ENCODE measurements at places on chromosomes 2 and 18.

DNA sequence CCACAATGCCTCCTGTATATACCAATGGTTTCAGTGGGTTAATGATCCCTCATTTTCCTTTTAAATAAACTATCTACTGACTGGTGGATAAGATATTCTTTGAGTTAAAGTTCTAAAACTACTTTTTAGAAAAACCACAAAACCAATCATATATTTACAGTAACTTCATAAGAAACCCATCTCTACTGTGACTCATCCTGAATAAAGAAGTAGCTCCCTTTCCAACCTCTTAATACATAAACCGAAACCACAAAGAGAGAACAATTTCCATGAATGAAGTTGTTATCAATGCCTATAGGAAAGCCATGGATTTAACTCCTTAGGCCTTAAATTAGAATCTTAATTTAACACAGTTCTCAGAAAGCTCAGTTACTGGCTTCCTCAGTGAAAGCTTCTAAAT is 227.0 kb upstream of the SMAD7 start:
- DNase-seq = peak; percentile 17

- no peak for DNase-seq
These were observed 109.7 kb downstream of the MAP4K4 start for GRCh38 chr2:101807242-101807641.

DNA sequence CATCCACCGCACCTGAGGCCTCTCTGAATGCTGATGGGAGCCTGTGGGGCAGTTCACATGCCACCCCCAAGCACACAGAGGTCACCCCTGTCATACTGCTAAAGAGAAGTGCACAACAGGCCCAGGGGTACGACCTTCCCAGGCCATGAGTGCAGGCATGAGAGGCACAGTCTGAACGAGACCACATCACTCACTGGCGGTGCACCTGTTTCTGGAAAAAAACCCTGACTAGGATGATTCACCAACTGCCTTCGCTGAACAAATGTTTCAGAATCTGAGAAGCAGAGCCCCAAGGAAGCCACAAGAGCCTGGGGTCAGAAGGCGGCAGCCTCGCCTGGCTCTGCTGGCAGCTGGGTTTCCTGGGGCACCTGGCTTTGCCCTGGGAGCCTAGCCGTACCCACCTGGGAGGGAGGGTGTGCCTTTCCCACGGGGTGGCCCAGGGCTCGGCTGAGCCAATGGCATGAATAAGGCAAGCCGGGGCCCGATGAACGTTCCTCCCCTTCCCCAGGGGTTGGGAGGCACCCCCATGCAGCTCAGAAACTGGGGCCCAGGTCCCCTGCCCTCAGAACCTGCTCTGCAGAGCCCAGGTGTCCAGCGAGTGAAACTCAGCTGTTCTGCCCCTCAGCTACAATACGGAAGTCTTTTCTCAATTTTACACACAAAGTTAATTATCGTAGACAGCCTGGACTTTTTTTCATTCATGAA is 73.8 kb downstream of the HDAC4 start:
- DNase-seq = no peak

- DNase-seq = no peak
These were observed 143.6 kb downstream of the RTP5 start for GRCh38 chr2:242012956-242013764.

GRCh38 chr2:37323176-37323780 is 1.4 kb downstream of the PRKD3 start:
- no peak for DNase-seq

DNA sequence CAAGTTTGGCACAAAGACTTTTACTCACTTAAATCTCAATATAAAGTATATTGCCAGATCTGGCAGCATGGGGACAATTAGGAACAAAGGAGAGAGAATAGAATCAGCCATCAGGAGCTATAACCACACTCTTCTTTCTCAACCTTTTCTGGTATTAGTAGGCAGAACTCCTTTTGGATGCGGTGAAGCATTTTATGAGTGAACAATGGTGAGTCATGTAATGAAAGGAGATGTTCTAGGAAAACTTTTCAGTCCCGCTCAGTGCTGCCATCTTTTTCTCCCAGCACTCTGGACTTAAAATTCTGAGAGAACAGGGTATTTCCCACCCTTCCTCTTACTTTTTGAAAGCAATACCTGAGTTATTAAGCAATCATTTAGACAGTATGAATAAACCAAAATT is 32.2 kb downstream of the PLEKHA3 start:
- DNase-seq = no peak

DNA sequence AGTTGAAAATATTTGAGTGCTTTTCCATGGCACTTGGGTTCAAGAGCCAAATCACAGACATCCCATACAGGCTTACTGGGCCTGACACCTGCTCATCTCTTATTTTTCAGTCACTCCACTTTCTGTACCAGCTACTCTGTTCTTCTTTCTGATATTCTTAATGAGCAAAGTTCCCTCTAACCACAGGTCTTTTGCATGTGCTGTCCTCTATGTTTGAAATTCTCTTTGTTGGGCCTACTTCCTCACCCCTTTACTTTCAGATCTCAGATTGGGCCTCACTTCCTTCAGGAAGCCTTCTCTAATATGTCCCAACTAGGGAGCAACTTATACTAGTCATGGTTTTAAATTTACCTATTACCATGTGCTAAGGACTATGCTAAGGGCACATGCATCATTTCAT is 81.8 kb upstream of the RBMS1 start:
- no peak for DNase-seq

- no peak for DNase-seq
These were observed 13.0 kb downstream of the L3MBTL4 start for GRCh38 chr18:6401687-6402086.

DNA sequence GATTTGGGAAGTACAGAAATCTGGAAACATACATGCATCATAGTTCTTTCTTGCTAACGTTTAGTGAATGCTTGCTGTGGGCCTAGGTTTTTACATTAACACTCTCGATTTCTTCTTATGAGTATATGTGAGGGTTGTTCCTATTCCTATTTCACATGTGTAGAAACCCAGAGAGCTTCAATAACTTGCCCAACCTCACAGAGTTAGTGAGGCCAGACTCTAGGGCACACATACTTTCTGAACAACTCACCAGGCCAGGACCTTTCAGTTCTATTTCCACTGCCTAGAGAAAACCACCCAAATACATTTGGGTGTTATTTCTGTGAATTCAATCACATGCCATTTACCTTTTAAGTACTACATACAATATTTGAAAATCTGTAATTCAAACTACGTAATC is 8.2 kb upstream of the KCTD1 start:
- no peak for DNase-seq

- no peak for DNase-seq
These were observed 227.4 kb upstream of the ZNF804A start for GRCh38 chr2:184370954-184371353.

DNA sequence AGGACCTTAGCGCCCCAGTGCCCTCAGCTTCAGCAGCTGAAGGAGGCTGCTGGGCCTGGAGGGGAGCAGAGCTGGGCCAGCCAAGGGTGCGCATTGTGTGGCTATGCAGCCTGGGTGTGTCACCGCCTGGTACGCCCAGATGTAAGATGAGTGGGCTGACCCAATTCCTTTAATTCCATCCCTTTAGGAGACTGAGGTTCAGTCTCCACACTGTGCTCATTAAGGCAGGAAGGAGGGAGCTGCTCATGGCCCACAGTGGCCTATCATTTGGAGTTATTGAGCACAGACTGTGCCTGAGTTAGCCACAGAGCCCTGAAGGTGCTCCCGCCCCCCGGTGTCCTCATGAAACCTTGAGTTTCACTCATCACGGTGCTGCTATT is 194.1 kb upstream of the GLI2 start:
- DNase-seq = no peak

DNA sequence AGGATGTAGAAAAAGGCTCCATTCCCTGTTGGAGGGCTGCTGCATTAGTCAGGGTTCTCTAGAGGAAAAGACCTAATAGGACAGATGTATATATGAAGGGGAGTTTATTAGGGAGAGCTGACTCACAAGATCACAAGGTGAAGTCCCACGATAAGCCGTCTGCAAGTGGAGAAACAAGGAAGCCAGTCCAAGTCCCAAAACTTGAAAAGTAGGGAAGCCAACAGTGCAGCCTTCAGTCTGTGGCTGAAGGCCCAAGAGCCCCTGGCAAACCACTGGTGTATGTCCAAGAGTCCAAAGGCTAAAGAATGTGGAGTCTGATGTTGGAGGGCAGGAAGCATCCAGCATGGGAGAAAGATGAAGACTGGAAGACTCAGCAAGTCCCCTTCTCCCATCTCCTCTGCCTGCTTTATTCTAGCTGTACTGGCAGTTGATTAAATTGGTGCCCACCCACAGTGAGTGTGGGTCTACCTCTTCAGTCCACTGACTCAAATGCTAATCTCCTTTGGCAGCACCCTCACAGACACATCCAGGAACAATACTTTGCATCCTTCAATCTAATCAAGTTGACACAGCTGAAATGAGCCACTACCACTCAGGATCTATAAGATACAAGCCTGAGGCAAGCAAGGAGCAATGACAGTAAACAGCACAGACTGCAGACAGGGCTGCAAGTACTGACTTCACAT is 30.0 kb upstream of the ATG16L1 start:
- no peak for DNase-seq

GRCh38 chr2:163570391-163570790 is 165.4 kb downstream of the FIGN start:
- no peak for DNase-seq

GRCh38 chr2:189369566-189369965 is 71.7 kb upstream of the WDR75 start:
- DNase-seq = no peak

GRCh38 chr2:113337809-113338208 is 59.1 kb upstream of the PAX8 start:
- DNase-seq = no peak

- no peak for DNase-seq
These were observed 324.9 kb upstream of the SLC14A2 start for GRCh38 chr18:45290364-45290763.

GRCh38 chr2:180520921-180521581 is 459.4 kb upstream of the UBE2E3 start:
- DNase-seq = no peak

GRCh38 chr2:57543211-57543610 is 503.4 kb upstream of the VRK2 start:
- no peak for DNase-seq

- DNase-seq = peak; percentile 59
These were observed 47.6 kb downstream of the ODC1 start for GRCh38 chr2:10400568-10400977.

- no peak for DNase-seq
These were observed 1268.3 kb upstream of the TMEFF2 start for GRCh38 chr2:193463011-193463410.

GRCh38 chr18:4060427-4061281 is 394.5 kb downstream of the DLGAP1 start:
- peak; percentile 85 for DNase-seq

DNA sequence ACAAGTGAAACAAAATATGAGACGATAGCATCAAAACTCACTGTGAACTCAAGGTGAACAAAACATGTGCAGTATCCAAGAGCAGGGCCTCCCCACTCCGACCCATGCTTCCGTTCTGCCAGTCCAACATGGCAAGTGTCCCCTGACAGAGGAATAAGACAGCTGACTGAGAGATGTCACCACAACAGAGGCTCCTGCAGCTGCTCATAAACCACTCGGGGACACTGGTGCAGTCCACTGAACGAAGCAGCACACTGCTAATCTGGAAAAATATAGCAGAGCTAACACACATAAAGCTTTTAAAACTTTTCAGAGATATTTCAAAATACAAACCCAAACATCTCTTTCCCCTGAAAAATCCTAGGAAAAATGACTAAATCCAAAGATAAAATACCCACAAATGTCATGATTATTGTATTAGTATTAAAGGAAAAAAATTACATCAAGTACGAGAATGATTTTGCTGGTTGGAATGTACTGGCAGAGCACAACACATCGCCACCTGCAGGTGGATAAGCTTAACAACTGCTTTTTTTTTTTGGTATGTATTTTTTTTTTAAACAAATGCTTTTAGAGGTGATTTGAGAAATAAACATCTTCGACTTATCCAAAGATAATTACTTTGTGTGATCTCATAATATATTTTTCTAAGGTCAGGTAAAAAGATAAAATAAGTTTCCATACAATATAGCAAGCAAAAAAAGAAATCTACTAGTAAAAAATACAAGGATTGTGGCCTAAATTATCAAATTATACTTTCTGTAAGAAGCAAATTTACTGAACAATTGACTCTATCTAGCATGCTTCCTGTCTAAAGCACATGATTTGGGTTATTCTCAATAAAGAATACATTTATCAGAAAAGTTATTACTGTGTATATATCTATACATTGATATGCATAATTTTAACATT is 18.6 kb downstream of the THADA start:
- peak; percentile 56 for DNase-seq

DNA sequence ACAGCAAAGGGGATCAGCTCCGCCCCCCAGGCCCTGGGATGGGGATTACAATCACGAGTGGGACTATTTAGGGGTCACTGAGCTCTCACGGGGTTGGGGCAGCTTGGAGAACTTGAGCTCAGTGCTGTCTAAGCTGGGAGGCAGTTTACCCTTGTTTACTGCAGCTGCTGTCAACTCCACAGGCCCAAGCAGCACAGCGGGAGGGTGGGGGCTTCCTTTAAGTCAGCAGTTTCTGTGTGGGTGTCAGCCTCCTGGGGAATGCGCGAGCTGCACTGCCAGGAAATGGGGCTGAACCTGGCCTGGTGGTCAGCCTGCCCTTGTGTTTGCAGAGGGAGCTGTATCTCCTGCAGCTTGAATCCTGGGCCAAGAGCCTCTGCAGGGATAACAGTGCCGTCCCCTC is 29.8 kb downstream of the TOGARAM2 start:
- DNase-seq = no peak

- no peak for DNase-seq
These were observed 786.8 kb downstream of the KCNJ3 start for GRCh38 chr2:155485141-155485842.

- DNase-seq = no peak
These were observed 19.9 kb upstream of the SPRED2 start for GRCh38 chr2:65452150-65452895.

GRCh38 chr2:234095301-234095700 is 44.8 kb downstream of the SPP2 start:
- no peak for DNase-seq

- no peak for DNase-seq
These were observed 234.4 kb downstream of the SOCS6 start for GRCh38 chr18:70523035-70523791.

DNA sequence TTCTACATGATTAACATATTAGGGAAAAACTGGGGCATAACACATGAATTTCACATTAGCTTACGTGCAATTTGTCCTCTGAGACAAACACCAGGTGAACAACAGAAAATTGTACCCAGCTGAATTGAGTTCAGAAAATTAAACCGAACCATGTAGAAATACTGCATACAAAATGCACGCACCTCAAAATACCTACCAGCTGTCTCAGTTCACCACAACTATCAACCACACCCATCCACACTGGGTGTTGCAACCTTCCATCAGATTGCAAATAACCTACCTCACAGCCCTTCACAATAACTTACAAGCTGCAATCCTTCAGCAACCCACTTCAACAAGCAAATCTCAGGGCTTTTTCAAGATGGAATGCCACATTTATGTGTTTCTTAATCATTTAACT is 55.9 kb downstream of the UNC50 start:
- peak; percentile 44 for DNase-seq

- peak; percentile 71 for DNase-seq
These were observed 300.9 kb downstream of the PHLPP1 start for GRCh38 chr18:63016270-63016669.
